Stimulated activated naive CD8-positive, alpha-beta T cell treated with anti-CD3 and anti-CD28 coated beads, Interleukin-15, Interleukin-2, amounts not matched to agents 100 U/mL and 50 U/mL, for 24 hours (primary cell): ENCODE measurements at places on chromosomes 5 and 9.

GRCh38 chr5:140023611-140024191, 19.4 kb downstream of the NRG2 start:
- DNase-seq, result no peak

DNA sequence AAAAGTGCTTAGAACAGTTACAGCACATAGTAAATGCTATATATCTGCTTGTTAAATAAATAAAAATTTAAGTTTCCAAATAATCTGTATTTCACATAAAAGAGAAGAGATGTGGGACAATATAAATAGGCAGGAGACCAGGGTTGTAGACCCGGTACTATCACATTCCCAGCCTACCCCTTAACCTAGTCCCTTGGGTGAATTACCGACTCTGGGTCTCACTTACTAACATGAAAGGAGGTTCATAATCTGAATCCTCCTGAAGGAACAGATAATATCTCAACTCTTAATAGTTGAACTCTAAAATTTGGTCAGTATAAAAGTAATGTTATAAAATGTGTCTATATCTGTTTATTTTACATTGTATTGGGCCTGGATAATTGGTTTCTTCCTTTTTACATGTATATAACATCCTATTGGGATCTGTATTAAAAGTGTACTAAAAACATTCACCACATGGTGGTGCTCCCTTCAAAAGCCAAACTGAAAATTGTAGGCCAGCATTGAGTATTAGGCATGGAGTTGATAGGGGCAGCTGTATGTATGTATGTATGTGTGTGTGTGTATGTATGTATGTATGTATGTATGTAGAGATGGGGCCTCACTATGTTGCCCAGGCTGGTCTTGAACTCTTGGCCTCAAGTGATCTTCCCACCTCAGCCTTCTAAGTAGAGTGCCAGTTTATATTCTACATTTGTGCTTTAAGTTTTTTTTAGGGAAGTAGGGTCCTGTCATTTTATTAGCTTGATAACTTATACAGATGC, 64.2 kb upstream of the ABL1 start:
- DNase-seq, result no peak

DNA sequence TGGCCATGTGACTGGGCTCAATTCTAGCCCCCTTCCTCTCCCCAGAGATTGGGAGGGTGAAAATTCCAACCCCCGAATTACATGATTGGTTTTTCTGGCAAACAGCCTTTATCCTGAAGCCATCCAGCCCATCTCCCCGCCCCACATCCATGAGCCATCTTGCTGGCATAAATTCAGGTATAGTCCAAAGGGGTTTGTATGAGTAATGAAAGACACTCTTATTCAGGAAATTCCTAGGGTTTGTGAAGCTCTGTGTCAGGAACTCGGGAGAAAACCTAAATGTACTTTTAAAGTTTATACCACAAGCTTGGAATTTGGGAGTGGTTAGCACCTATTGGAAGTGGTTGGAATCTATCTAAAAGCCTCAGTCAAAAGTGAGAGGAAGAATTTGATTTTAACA, 80.6 kb upstream of the SIMC1 start:
- no peak for DNase-seq

GRCh38 chr9:16720386-16720785, 150.1 kb downstream of the BNC2 start:
- no peak for DNase-seq

- peak; percentile 4 for DNase-seq
Observed at GRCh38 chr5:139647506-139648204, 494 bp upstream of the CXXC5 start.

GRCh38 chr9:99895510-99895909, 10.9 kb upstream of the STX17 start:
- no peak for DNase-seq

DNA sequence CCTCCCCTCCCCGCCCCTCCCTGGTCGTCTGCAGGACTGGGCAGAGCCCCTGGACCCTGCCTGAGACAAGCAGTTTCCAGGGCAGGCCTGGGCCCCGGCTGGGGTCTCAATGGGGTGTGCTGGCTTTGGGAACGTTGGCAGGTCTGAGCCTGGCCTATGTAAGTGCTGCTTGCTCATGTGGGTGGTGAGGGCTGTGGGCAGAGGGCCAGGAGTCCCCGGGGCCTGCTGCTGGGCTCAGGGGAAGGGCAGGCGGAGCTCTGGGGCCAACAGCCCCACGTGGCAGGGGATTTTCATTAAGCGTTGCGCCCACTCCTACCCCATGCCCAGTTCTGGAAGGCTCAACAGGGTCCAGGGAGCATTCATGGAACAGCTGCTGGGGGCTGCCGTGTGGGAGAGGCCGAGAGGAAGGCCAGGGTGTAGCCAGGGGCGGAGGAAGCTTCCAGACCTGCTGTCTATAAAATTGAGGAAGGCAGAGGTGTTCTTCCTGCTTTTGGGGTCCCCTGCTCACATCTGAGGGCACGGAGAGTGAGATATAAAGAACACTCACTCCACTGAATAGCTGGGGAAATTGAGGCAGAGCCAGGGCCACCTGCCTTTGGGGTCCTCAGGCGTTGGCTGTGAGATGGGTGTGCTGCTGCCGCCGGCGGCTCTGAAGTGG, 32.5 kb downstream of the RXRA start:
- DNase-seq, result no peak

DNA sequence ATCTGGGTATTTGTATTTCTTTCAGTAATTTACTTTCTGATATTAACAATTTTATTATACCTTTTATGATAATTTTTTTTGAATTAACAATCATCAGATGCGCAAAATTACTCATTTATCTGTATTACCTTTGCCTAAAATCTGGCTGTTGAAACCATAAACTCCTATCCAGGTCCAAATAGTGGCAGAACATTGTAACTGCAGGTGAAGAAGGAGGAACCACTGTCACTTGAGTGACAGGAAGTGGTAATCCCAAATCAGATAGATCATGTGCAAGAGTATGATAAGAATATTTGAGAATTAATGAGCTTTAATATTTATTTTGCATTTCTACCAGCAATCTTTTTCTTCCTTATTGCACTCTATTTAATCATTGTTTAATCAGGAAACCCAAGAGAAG, 139.3 kb upstream of the TLE4 start:
- no peak for DNase-seq

- no peak for DNase-seq
Observed at GRCh38 chr9:85508616-85509015, 233.1 kb downstream of the AGTPBP1 start.

DNA sequence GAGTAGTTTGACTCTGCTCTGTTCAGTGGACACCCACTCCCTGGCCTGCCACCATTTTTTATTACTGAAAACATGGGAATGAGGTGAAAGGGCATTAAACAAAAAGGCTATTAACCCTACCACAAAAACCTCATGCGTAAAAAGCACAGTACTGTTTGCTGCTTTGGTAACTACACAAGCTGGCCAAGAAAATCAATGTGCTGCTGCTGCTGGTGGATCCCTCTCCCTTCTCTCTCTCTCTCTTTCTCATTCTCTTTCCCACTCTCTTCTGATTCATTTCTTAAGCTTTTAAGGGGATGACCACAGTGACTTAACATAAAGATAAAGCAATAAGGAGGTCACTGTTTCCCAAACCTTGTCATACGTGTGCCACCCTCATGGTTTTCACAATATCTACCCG, 183.2 kb upstream of the TBC1D2 start:
- no peak for DNase-seq

DNA sequence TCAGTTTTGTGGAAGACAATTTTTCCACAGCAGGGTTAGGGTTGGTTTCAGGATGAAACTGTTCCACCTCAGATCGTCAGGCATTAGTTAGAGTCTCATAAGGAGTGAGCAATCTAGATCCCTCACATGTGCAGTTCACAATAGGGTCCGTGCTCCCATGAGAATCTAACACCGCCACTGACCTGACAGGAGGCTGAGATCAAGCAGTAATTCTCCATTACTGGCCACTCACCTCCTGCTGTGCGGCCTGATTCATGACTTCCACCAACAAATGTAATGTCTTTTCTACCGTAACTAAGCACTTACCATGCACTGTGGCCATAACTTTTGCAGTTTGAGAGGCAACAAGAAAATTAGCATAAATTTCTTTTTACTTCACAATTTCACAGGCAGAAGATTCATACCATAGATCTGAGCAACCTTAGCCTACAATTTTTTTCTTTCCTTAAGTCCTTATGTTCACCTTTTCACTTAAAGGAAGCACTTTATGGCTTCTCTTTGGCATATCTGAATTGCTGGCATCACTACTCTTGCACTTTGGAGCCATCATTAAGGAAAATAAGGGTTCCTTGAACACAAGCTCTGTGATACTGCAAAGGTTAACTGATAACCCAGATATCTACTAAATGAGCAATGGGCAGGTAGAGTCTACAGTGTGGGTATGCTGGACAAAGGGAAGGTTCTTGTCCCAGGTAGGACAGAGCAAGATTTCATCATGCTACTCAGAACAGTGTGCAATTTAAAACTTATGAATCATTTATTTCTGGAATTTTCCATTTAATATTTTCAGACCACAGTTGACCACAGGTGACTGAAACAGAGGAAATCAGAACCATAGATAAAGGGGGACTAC, 83.0 kb upstream of the IFNK start:
- DNase-seq, result no peak

- no peak for DNase-seq
Observed at GRCh38 chr9:127522727-127523126, 71.4 kb downstream of the LRSAM1 start.

GRCh38 chr5:36491856-36492255, 114.5 kb upstream of the SLC1A3 start:
- DNase-seq, result no peak

GRCh38 chr9:128634111-128634510, 22.5 kb downstream of the DYNC2I2 start:
- no peak for DNase-seq

DNA sequence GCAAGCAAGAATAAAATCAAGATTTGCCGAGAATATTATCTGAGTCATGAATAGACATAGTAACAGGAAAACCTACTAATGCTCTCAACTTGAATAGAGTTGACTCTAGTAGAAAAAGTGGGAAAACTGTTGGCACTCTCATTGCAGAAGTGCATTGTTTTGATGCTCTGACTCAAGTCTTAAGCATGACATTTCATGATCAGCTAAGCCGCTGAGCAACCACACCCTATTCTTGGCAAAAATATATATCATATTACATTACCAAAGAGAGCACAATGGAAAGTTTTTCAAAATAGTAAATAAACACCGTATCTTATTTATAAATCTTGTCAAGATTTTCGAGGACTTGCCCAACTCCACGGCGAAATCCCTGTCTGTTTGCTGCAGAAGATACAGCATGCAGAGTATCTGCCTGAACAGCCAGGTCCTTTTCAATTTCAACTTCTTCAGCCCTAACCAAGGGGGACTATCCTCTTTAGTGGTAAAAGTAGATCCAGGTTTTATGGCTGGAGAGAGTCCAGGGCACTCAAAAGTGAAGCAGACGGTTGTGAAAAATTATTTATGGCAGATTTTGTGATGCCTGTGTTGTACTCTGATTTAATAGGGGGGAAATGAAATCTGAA, 13.9 kb upstream of the ADAMTSL1 start:
- DNase-seq, result no peak

DNA sequence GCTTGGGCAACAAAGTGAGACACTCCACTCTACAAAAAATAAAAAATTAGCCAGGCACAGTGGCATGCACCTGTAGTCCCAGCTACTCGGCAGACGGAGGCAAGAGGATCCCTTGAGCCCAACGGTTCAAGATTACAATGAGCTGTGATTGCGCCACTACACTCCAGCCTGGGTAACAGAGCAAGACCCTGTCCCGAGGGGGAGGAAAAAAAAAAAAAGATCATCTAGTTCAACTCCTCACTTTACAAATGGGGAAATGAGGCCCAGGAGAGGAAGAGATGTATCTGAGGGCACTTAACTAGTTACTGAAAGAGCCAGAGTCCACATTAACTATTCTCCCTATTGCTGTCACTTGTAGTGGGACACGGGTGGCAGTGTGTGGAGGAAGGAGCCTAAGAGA, 13.8 kb downstream of the PDCL start:
- DNase-seq, result no peak

GRCh38 chr9:20623021-20623747, 885 bp upstream of the MLLT3 start:
- DNase-seq, result peak; percentile 67

DNA sequence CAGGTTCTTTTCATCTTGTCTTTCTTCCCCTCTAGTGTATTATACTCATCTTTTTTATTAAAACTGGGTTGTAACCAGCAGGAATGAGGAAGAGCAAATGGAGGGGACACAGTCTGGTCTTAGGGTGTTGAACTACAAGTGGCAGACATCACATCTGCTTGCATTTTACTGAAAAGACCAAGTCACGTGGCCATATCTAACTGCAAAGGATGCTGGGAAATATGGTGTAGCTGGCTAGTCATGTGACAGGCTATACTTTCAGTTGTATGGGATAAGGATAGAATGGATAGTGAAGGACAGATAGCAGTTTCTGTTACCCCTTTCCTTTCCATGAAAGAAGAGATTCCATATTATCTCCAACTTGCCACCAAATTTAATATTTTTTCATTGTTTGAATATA, 13.0 kb upstream of the FGD3 start:
- no peak for DNase-seq

DNA sequence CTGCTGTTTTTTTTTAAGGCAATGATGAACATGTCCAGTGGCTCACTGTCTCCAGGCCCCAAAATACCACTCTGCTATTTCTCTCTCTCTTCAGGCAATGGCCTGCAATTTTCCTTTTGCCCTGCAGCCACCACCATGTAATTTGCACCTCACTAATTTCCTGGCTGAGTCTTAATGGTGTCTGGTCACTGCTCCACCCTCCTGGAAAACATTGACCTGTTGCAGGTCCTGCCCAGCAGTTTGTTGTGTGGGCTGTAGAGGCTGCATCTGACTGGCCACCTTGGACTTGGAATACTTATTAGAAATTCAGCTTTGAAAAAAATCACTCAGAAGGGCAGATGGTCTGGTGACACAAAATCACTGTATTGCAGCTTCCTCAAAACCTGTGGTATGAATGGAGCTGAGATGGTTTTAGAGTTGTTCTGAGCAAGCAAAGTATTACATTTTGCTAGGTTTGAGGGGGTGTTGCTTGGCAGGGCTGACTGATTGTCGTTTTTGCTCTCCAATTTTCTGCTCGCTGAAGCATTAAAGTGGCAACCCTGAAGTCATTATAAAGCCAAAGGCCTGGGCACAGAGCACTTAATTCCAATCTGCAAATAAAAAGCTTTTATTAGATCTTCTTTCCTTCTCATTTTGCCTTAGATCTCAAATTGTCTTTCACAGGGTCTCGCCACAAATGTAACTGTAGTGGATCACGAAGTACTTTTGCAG, 134.8 kb downstream of the TMEM174 start:
- DNase-seq, result no peak

GRCh38 chr5:115898656-115899055, 56.9 kb downstream of the AP3S1 start:
- DNase-seq, result no peak

- no peak for DNase-seq
Observed at GRCh38 chr9:79877943-79878602, 306.3 kb downstream of the TLE4 start.
